ENCODE measurements at places on chromosomes 12 and 14.

GRCh38 chr14:26067786-26068459 lies 529.9 kb downstream of the NOVA1 start:
- DNase-seq, result no peak

DNA sequence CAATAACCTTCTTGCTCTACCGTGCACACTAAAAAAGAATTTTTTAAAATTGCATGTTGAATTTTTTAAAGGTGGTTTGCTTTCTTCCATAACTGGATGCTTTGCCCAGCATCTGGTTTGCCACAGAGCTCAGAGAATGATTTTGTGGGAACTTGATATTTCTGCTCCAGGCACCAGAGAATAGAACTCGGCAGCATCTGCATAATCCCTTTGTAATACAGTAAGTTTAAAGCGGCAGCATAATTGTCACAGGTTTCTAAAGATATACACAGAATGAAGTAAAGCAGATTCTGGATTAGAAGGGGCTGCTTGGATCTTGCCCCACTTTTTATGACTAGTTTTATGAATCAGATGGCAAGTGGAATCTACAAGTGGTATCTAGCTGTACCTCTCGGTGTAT lies 352.0 kb downstream of the NPAS3 start:
- no peak for DNase-seq

DNA sequence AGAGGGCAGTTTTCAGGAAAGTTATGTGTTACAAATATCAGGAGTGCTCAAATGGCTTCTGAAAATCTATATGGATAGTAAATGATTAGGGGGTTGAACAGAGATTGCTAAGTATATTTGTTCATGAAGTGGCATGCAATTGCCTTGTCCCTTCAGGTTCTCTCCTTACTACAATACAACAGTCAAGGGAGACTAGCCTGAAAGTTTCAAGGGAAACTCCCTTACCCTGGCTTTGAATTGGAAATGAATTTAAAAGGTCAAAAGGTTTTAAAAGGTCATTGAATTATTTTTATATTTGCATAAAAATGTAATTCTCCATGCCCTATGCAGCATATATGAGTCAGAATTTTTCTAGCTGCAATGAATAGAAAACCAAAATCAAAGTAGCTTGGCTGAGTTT lies 253.1 kb upstream of the SYT1 start:
- DNase-seq, result no peak

DNA sequence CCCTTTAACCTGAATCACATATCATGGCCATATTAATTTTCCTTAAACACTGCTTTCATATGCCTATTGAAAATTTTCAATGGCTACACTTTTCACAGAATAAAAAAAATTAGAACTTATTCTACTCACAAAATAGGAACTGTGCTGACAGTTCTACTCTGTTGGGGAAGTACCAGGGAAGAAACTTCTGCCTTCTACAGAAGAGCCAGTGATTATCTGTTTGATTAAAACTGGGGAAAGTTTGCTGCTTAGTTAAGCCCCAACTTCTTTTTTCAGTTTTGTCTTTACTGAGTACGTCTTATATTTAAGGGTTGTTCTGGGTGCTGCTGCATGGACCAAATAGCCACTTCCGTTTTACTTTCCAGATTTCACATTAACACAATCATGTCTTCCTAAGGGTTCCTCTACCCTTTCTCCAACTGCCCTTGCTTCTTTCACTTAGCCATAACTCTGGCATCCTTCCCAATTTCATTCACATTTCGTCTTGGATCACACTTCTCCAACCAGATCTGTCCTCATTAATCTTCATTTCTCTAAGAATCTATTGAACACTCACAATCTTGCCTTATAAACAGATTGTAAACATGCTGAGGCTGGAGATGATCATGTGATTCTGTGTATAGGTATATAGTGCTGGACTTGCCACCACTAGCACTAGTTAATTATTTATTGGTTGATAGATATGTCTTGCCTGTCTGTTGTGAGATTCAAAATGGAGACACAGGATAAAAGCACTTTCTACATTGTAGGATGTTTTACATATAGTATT lies 1.9 kb upstream of the SEL1L start:
- no peak for DNase-seq

All from hippocampal formation (tissue), 2 donors.